ENCODE measurements at places on chromosomes 16 and 17.

- DNase-seq = no peak
These were observed 262.7 kb upstream of the KCNJ16 start for GRCh38 chr17:69812240-69812837.

- DNase-seq = no peak
These were observed 206.0 kb upstream of the MYOCD start for GRCh38 chr17:12459736-12460135.

GRCh38 chr17:7982173-7982572, 20.2 kb upstream of the GUCY2D start:
- no peak for DNase-seq

DNA sequence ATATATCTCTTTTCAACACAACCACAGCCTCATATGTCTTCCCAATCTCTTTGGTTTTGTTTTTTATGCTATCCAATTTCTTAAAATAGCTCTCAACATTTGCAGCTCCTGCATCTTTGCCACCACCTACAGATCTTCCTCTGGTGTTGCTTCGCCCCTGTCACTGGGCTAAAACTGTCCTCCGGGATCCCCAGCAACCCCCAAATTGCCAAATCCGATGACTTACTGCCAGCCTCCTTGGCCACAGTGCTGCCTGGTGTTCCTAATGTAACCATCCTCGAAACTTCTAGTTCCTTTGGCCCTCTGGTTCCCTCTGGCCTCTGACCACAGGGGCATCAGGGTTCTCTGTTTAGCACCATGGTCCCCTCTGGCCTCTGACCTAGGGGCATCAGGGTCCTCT, 70.8 kb downstream of the ELAC2 start:
- DNase-seq = no peak

- no peak for DNase-seq
These were observed 831 bp downstream of the SMIM22 start for GRCh38 chr16:4795828-4796572.

GRCh38 chr16:53839150-53839549, 135.2 kb downstream of the FTO start:
- DNase-seq = no peak

- no peak for DNase-seq
These were observed 7.5 kb downstream of the ARHGAP23 start for GRCh38 chr17:38435795-38436194.

DNA sequence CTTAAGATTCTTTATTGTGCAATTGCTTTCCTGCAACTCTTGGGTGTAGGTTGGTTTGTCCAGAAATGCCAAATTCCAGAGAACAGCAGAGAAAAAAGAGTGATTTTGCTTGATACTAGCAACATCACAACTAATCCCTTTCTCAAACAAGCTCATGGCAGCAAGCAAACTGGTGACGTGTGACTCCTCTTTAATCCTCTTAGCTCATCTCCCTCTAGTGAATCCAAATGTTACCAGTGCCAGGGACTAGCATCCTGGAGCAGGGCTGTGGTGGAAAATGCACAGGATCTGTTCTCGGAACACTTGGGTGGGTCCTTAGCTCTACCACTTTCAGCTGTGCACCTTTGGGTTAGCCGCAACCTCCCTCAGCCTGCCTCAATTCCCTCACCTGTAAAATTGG, 204.0 kb upstream of the CCL2 start:
- no peak for DNase-seq

GRCh38 chr17:43591001-43591400, 44.9 kb upstream of the ETV4 start:
- no peak for DNase-seq

DNA sequence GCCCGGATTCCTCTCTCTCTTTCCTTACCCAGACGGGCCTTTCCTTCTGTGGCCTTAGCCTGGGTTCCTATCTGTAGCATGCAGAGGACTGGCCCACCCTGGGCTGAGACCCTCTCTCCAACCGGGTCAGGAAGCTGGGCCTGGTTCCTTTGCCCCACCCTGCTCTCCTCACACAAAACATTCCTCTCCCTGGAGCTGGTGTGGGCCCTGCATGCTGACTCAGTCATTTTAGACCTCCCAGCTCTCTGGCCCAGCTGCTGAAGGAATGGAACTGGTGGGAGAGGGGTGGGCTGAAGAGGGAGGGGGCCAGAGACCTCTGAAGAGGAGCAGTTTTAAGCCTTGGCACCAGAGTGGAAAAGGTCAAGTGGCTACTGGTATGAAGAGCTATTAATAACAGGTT, 957 bp downstream of the MYL4 start:
- no peak for DNase-seq

DNA sequence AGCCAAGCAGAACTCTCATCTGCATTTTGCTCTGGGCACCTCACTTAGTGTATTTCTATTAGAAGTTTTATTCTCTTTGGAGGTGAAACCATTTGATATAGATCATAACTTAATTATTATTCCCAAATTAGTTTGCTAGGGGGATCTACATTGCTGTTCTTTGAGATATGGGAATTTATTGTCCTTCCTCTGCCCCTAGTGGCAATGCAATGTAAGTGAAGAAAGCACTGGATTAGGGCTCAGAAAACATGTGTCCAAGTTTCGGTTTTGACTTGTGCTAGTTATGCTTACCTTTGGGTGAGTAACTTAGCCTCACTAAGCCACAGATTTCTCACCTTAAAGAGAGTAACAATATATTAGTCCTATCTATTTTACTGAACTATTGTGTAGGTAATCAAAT, 2.9 kb downstream of the KRT39 start:
- DNase-seq = peak; percentile 2

GRCh38 chr16:57308041-57308440, 23.6 kb upstream of the PLLP start:
- DNase-seq = no peak

DNA sequence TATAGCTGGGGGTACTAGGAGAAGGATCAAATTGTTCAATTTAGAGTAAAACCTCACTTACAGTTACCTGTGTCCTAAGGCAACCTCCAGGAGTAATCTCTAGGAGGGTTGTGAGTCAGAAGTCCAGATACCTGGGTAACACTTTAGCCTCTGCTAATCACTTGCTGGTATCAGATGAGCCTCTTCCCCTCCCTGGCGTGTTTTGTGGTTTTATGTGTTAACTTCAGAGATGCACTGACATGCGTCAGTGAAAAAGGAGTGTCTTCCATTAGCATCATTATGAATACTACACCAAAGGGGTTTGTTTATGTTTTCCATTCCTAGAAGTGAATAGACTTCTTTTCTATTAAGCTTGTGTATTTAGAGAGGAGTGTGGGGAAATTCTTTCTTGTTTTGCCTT, 208.2 kb downstream of the FTO start:
- no peak for DNase-seq

- no peak for DNase-seq
These were observed 2.4 kb downstream of the CRAMP1 start for GRCh38 chr16:1614456-1615102.
